ENCODE measurements at places on chromosomes 11 and 22.

GRCh38 chr11:1920909-1921573, 1.5 kb downstream of the TNNT3 start:
- no peak for DNase-seq
- H3K4me1 ChIP-seq = peaks cover 38% of the 10 kb centered on the region
- peaks cover 7% of the 10 kb centered on the region for H3K27me3 ChIP-seq
- no peak overlapping the region for H3K27ac ChIP-seq

GRCh38 chr11:96579656-96580055, 189.8 kb downstream of the JRKL start:
- DNase-seq = no peak
- no peaks in the 10 kb centered on the region for H3K4me1 ChIP-seq
- no peak overlapping the region for H3K4me3 ChIP-seq
- H3K27me3 ChIP-seq = no peaks in the 10 kb centered on the region
- H3K27ac ChIP-seq = no peak overlapping the region

GRCh38 chr11:113504071-113504470, 28.9 kb upstream of the DRD2 start:
- no peaks in the 10 kb centered on the region for H3K36me3 ChIP-seq
- peaks cover 13% of the 10 kb centered on the region for H3K27me3 ChIP-seq
- H3K4me1 ChIP-seq = peaks cover 2% of the 10 kb centered on the region
- no peak overlapping the region for H3K27ac ChIP-seq

- H3K4me1 ChIP-seq = no peaks in the 10 kb centered on the region
- peaks cover 5% of the 10 kb centered on the region for H3K27me3 ChIP-seq
- no peak overlapping the region for H3K4me3 ChIP-seq
- H3K36me3 ChIP-seq = no peaks in the 10 kb centered on the region
Observed at GRCh38 chr22:19664951-19665783, 49.1 kb upstream of the SEPTIN5 start.

- H3K4me3 ChIP-seq = no peak overlapping the region
- no peaks in the 10 kb centered on the region for H3K4me1 ChIP-seq
- H3K27me3 ChIP-seq = peaks cover 3% of the 10 kb centered on the region
- H3K36me3 ChIP-seq = no peaks in the 10 kb centered on the region
Observed at GRCh38 chr22:42763965-42764480, 43.4 kb upstream of the A4GALT start.

GRCh38 chr11:104668797-104669463, 229.3 kb downstream of the CASP12 start:
- no peak overlapping the region for H3K27ac ChIP-seq
- H3K4me1 ChIP-seq = peaks cover 12% of the 10 kb centered on the region
- no peak overlapping the region for H3K4me3 ChIP-seq
- DNase-seq = no peak

DNA sequence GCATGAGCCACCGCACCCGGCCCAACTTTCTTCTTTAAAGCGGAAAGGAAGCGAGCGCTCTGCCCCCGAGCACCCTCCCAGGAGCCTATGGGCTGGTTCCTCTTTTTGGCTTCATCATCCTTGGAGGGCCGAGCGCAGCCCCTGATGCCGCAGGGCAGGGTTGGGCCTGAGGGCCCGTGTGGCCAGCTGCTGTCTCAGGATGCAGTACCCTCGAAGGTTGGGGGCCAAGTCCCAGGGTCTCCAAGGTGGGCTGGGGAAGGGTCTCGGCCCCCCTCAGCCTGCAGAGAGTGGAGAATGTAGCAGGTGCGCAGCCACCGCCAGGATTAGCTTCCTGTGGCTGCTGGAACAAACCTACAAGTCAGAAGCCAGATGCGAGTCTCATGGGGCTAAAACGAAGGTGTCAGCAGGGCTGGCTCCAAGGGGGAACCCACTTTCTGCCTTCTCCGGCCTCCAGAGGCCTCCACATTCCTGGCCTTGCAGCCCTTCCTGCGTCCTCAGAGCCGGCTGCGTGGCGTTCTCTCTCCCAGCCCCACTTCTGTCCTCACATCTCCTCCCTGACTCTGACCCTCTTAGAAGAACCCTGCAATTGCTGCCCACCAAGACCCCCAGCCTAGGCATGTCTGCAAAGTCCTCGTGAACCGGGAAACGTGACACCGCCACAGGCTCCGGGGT, 2.9 kb downstream of the PANX2 start:
- no peak overlapping the region for H3K27ac ChIP-seq
- peaks cover 7% of the 10 kb centered on the region for H3K36me3 ChIP-seq
- H3K27me3 ChIP-seq = peaks cover 2% of the 10 kb centered on the region
- no peak for DNase-seq

DNA sequence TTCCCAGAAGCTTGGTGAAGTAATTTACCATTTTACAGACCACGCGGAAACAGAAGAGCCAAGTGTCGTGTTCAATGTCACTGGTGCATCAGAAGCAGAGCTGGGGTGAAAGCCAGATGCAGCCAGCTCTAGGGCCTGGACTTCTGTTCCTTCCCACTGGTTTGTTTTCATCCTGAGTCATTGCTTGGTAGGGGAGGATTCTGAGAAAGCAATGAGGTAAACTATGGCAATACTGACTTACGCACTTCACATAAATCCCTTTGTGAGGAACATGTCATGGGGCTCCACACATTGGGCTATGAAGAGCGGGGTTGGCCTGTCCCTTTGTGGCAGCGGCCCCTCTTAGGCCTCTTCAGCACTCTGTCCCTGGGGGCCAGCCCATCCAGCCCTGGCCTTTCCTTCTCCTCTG, 52.4 kb upstream of the RBFOX2 start:
- H3K4me3 ChIP-seq = no peak overlapping the region
- H3K27ac ChIP-seq = no peak overlapping the region
- H3K4me1 ChIP-seq = no peaks in the 10 kb centered on the region
- no peaks in the 10 kb centered on the region for H3K27me3 ChIP-seq
- no peak for DNase-seq
- H3K36me3 ChIP-seq = no peaks in the 10 kb centered on the region

GRCh38 chr11:11750017-11750878, 91.5 kb upstream of the USP47 start:
- H3K36me3 ChIP-seq = no peaks in the 10 kb centered on the region
- H3K4me3 ChIP-seq = no peak overlapping the region
- no peak overlapping the region for H3K27ac ChIP-seq
- no peaks in the 10 kb centered on the region for H3K4me1 ChIP-seq

DNA sequence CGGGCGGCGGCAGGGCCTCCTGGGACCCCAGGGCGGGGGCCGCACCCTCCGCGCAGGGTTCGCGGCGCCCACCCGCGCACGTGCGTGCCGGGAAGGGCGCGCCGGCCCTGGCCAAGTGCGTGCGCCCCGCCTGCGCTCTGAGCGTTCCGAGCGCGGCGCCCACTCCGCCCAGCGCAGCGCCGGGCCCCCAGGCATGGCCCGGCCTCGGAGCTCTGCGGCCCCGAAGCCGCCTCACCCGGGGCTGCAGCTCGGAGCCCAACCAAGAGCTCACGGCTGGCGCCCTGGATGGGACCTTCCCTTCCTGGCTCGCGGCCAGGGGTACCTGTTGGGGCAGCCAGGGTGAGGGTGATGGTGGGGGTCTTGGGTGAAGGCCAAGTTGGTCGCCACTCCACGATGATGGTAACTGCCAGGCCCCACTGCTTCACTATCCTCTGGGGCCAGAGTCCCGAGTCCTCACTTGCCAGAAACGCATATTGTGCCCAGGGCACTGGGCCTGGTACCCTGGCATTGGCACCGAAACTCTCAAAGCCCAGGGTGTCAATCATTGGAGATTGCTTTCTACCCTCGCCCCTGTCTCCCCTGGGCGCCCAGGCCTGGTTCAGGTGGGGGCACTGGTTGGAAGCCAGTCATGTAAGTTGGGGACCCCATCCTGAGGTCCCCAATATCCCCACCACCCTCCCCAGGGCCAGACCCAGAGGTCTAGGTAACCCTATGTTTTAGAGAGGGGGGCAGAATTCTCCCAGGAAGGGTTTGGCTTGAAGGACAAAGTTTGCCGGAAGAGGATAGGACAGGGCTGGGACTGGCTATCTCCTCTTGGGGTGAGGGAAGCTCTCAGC, 882 bp downstream of the ANO1 start:
- H3K4me1 ChIP-seq = no peaks in the 10 kb centered on the region
- H3K4me3 ChIP-seq = no peak overlapping the region
- DNase-seq = no peak
- H3K27ac ChIP-seq = no peak overlapping the region
- H3K36me3 ChIP-seq = no peaks in the 10 kb centered on the region

GRCh38 chr11:67280341-67280787, 8.7 kb upstream of the ANKRD13D start:
- H3K27me3 ChIP-seq = no peaks in the 10 kb centered on the region
- H3K4me3 ChIP-seq = no peak overlapping the region
- peaks cover 77% of the 10 kb centered on the region for H3K4me1 ChIP-seq
- H3K27ac ChIP-seq = peak overlapping the region; percentile 98

DNA sequence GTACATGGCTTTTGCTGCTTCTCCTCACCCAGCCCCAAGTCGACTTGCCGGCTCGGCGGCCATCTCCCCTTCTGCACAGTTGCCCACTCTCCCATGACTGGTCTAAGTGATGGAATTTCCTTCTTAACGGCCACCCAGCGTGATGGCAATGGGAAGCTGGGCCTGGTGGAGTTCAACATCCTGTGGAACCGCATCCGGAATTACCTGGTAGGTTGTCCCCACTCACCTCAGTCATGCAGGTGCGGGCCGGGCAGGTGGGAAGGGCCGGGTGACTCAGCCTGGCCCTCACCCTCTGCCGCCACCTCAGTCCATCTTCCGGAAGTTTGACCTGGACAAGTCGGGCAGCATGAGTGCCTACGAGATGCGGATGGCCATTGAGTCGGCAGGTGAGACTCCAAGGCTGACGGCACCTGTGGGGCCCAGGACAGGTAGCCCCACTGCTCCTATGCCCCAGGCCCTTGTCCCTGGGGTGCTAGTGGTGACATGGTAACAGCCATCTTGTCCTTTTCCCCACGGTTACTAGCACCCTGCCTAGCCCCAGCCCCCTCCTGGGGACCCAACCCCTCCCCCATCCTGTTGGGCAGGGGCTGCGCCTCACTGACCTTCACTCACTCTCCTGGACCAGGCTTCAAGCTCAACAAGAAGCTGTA, 28.1 kb downstream of the CAPN1 start:
- no peaks in the 10 kb centered on the region for H3K27me3 ChIP-seq
- peaks cover 15% of the 10 kb centered on the region for H3K4me1 ChIP-seq
- H3K36me3 ChIP-seq = peaks cover 3% of the 10 kb centered on the region

- no peak for DNase-seq
- no peak overlapping the region for H3K27ac ChIP-seq
- no peaks in the 10 kb centered on the region for H3K27me3 ChIP-seq
- H3K4me1 ChIP-seq = no peaks in the 10 kb centered on the region
- H3K4me3 ChIP-seq = no peak overlapping the region
- H3K36me3 ChIP-seq = no peaks in the 10 kb centered on the region
Observed at GRCh38 chr11:27129686-27130085, 89.1 kb downstream of the BBOX1 start.

- DNase-seq = no peak
- H3K4me3 ChIP-seq = no peak overlapping the region
- no peaks in the 10 kb centered on the region for H3K27me3 ChIP-seq
- H3K27ac ChIP-seq = no peak overlapping the region
- peaks cover 4% of the 10 kb centered on the region for H3K36me3 ChIP-seq
Observed at GRCh38 chr22:24816806-24817205, 10.8 kb downstream of the SGSM1 start.

DNA sequence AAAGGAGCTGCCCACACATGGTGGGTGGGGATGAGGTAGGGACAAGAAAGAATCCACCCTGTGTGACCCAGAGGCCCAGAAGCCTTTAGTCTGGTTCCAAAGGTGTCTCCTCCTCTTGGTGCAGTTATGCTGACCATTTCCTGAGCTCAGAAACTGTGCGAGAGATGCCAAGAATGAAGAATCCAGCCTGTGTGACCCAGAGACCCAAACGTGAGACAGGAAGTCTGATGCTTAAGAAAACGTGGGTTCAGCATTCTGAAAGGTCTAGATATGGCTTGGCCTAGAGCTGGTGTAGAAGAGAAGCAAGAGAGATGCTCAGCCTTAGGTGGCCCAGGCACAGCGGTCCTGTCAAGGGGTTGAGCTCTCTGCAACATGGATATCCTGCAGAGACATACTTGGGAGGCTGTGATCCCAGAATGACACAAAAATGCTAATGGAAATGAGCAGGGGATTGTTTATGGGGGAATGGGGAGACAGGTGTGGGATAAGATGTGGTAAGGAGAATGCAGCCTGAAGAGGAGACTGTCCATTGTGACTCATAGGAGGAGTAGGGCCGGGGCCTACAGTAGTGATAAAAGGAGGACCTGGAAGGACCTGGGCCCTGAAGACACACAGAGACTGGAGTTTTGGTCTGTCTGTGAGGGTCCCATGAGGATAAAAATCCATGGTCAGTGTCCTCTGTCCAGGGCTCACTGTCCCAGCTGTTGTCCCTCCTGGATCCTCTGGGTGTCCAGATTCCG, 79.0 kb downstream of the ZNF280B start:
- H3K4me1 ChIP-seq = no peaks in the 10 kb centered on the region
- no peaks in the 10 kb centered on the region for H3K36me3 ChIP-seq
- no peak overlapping the region for H3K4me3 ChIP-seq
- H3K27ac ChIP-seq = no peak overlapping the region

- H3K4me1 ChIP-seq = no peaks in the 10 kb centered on the region
- no peak overlapping the region for H3K27ac ChIP-seq
- H3K36me3 ChIP-seq = no peaks in the 10 kb centered on the region
- H3K4me3 ChIP-seq = no peak overlapping the region
- H3K27me3 ChIP-seq = peaks cover 2% of the 10 kb centered on the region
- no peak for DNase-seq
Observed at GRCh38 chr11:19651653-19652052, 61.0 kb upstream of the NAV2 start.

- H3K4me1 ChIP-seq = peaks cover 18% of the 10 kb centered on the region
- H3K27ac ChIP-seq = peak overlapping the region; percentile 81
- peak overlapping the region; percentile 95 for H3K4me3 ChIP-seq
- no peaks in the 10 kb centered on the region for H3K36me3 ChIP-seq
Observed at GRCh38 chr11:47641600-47642098, 710 bp downstream of the MTCH2 start.

- no peak overlapping the region for H3K27ac ChIP-seq
- H3K27me3 ChIP-seq = no peaks in the 10 kb centered on the region
- H3K36me3 ChIP-seq = peaks cover 76% of the 10 kb centered on the region
- H3K4me3 ChIP-seq = no peak overlapping the region
Observed at GRCh38 chr11:130131961-130132850, 27.4 kb upstream of the ST14 start.

- H3K27me3 ChIP-seq = peaks cover 16% of the 10 kb centered on the region
- DNase-seq = no peak
- H3K4me3 ChIP-seq = no peak overlapping the region
- no peaks in the 10 kb centered on the region for H3K36me3 ChIP-seq
Observed at GRCh38 chr11:117319214-117319840, 3.3 kb upstream of the BACE1 start.

DNA sequence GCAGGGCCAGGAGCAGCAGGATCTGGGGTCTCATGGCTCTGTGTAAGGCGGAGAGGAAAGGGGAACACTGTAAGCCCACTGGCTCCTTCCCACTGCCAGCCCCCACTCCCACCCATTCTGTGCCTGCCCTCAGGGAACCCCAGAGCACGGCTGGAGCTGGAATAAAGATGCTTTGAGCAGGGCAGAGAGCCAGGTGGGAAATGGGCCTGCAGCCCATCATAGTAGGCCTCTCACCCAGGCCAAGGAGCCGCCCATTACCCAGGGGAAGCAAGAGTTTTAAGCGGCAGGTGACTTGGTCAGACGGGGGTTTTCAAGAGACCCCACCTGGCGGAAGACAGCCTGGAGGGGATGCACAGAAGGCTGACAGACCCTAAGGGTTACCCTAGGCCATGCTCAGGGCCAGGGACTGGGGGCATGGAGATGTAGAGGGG, 4.6 kb downstream of the LRRC32 start:
- no peak overlapping the region for H3K27ac ChIP-seq
- no peaks in the 10 kb centered on the region for H3K36me3 ChIP-seq
- no peak overlapping the region for H3K4me3 ChIP-seq
- peaks cover 11% of the 10 kb centered on the region for H3K4me1 ChIP-seq
- H3K27me3 ChIP-seq = peaks cover 15% of the 10 kb centered on the region
- DNase-seq = no peak

Measured in naive thymus-derived CD8-positive, alpha-beta T cell (primary cell).